Ovary (tissue), 10 donors: ENCODE measurements at places on chromosomes 16 and 17. TPM values are rescaled to one million over a fixed set of nuclear protein-coding genes. Genes with fewer than 3 reads are reported as not detected.

NPIPB9 gene
- total RNA-seq: 3.1 TPM

SLC16A13 gene
- total RNA-seq: 2.8 TPM

NPW gene
- total RNA-seq: not detected

SLFN14 gene
- total RNA-seq: not detected

KRT25 gene
- total RNA-seq: not detected

RNF43 gene
- 0.38 TPM for total RNA-seq

CASKIN1 gene
- 0.69 TPM for total RNA-seq

DNA sequence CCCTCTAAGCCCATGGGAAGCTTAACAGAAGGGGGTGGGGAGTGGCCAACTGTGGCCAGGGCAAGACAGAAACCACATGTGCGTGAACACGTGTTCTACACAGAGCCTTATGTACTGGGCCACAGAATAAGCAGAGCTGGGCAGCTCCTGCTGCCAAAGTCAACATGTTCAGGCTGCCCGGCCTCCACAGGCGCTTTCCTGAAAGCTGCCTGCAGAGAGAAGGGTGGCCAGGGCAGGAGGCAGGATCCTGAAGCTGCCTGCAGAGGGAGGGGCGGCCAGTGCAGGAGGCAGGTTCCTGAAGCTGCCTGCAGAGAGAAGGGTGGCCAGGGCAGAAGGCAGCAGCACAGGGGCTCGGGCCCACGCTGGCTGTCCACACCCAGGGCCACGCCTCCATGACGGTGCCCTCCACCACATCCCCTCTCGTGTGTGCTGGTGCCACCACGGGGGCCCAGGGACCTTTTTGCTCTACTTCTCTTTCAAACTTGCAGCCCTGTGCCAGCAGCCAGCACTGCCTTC lies 79.5 kb downstream of the ANKRD11 start:
- no peaks in the 10 kb centered on the region for H3K27me3 ChIP-seq

- H3K4me3 ChIP-seq: no peak overlapping the region
- no peaks in the 10 kb centered on the region for H3K36me3 ChIP-seq
- no peak overlapping the region for H3K27ac ChIP-seq
- H3K4me1 ChIP-seq: peaks cover 3% of the 10 kb centered on the region
Observed at GRCh38 chr17:83176623-83177583, 97.5 kb downstream of the METRNL start.

- H3K36me3 ChIP-seq: no peaks in the 10 kb centered on the region
- DNase-seq: peak; percentile 40
- peak overlapping the region; percentile 79 for H3K27ac ChIP-seq
- H3K4me3 ChIP-seq: peak overlapping the region; percentile 49
- no peaks in the 10 kb centered on the region for H3K27me3 ChIP-seq
- no peaks in the 10 kb centered on the region for H3K4me1 ChIP-seq
Observed at GRCh38 chr17:58632324-58633314, 59.2 kb downstream of the TEX14 start.

- peak overlapping the region; percentile 88 for H3K4me3 ChIP-seq
- no peak for DNase-seq
- no peaks in the 10 kb centered on the region for H3K36me3 ChIP-seq
- H3K4me1 ChIP-seq: peaks cover 7% of the 10 kb centered on the region
- peak overlapping the region; percentile 95 for H3K27ac ChIP-seq
Observed at GRCh38 chr17:32875923-32876416, 954 bp downstream of the MYO1D start.

DNA sequence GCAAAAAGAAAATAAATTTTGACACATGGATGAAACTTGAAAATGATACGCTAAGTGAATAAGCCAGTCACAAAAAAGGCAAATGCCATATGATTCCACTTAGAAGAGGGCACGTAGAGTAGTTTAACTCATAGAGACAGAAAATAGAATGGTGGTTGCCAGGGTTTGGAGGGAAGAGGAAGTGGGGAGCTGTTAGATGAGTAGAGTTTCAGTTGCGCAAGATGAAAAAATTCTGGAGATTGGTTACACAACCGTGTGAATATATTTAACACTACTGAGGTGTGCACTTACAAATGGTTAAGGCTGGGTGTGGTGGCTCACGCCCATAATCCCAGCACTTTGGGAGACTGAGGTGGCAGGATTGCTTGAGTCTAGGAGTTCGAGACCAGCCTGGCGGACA lies 93.4 kb upstream of the TMEM132E start:
- DNase-seq: no peak
- H3K4me1 ChIP-seq: no peaks in the 10 kb centered on the region
- H3K36me3 ChIP-seq: no peaks in the 10 kb centered on the region
- H3K27me3 ChIP-seq: no peaks in the 10 kb centered on the region
- H3K4me3 ChIP-seq: no peak overlapping the region

DNA sequence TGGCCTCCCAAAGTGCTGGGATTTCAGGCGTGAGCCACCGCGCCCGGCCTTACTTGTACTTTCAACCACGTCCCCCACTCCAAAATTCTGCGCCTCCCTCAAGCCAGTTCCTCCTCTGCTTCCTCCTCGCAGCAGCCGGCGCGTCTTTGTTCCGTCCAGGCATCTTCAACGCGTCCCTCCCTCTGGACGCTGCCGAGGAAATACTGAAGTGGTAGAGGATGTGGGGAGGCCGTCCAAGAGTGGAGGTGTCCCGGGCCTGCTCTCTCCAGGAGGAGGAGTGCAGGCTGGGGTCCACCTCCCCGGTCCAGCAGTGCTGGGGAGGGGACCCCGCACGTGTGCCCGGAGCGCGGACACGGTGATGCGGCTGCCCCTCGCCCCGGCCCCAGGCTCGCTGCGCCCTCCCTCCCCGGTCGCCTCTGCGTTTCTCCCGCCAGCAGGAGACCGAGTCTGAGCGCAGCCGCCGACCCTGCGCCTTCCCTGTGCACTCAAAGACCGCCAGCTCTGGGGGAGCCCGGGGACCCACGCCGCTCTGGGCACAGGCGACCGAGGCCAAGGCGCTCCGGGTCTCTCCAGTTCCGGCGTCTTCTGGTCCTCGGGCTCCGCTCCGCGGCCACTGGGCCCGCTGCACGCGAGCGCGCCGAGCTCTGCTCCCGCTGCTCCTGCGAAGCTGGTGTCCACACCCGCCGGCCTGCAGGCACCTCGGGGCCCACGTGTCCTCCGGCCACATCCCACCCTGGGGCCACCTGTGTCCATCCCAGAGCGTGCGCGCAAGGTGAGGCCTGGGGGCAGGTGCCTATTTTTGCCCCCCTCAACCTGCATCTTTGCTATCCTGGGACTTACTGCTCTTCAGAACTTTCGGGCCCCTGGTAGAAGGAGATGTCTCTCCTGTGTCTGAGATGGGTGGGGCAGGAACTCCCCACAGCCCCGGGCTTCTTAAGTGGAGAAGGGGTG lies 31.7 kb downstream of the OSBPL7 start:
- H3K4me3 ChIP-seq: peak overlapping the region; percentile 29
- no peak overlapping the region for H3K27ac ChIP-seq
- peak; percentile 66 for DNase-seq

DNA sequence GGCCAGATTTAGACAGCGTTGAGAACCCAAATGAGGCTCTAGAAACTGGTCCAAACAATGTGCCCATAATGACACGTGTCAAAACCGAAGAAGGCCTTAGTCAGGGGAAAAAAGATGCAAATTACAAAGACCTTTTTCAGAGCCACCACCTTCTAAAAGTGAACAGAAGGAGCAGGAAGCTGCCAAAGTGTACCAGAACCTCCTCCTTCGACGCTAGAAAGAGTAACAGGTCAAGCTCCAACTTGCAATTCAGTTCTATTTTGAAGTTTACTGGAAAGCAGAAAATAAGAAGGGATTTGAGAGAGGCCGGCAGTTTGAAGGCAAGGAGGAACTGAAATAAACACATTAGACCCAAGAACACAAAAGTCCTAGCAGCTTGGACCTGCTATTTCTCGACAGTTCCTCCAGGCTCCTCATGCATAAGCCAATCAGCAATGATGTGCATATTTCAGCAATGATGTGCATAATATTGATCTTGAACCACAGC lies 61.8 kb downstream of the XYLT1 start:
- H3K27me3 ChIP-seq: no peaks in the 10 kb centered on the region
- H3K27ac ChIP-seq: no peak overlapping the region
- no peaks in the 10 kb centered on the region for H3K36me3 ChIP-seq
- no peak for DNase-seq
- H3K4me1 ChIP-seq: peaks cover 7% of the 10 kb centered on the region
- H3K4me3 ChIP-seq: no peak overlapping the region

GRCh38 chr17:74260525-74260850 lies 13.5 kb upstream of the DNAI2 start:
- H3K27ac ChIP-seq: no peak overlapping the region
- no peaks in the 10 kb centered on the region for H3K36me3 ChIP-seq
- no peaks in the 10 kb centered on the region for H3K4me1 ChIP-seq

DNA sequence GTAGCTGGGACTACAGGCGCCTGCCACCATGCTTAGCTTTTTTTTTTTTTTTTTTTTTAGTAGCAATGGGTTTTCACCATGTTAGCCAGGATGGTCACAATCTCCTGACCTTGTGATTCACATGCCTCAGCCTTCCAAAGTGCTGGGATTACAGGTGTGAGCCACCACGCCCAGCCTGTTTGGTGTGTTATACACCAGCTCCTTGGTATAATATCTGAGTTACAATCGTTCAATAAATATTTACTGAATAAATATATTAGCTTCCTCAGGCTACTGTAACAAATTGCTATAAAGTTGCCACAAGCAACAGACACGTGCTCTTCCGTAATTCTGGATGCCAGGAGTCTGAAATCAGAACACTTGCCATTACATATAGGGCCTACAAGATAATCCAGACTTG lies 13.6 kb upstream of the FAM20A start:
- H3K36me3 ChIP-seq: no peaks in the 10 kb centered on the region
- no peaks in the 10 kb centered on the region for H3K27me3 ChIP-seq
- no peak overlapping the region for H3K27ac ChIP-seq
- no peaks in the 10 kb centered on the region for H3K4me1 ChIP-seq

DNA sequence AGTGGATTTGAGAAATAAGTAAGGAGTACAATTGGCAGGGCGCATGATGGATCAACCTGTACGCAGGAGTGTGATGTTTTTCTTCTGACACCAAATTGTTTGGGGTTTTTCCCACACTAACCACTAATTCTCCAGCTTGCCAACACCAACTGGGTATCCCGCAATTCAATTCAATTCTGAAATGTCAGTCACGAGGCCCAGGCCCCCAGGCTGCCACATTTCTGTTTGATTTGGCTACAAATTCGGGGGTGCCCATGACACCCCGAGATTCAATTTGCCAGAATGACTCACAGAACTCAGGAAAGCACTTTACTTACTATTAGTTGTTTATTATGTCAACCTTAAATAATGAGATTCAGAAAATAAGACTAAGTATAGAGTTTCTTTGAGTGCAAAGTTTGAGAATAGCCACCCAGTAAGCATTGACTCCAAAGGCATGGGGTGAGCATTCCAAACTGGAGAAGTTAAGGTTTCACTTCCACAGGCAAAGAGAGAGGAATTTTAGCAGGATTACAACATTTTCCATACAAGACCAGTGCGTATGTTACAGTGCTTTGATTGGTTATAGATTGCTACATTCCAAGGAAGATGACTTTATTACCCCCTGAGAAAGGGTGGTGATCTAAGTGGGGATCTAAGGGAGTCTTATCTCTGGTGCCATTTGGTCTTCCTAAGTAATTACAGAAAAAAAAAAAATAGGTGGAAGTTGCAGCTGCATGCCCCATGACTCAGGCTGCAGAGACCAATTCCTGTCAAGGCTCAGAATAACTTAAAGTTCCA lies 11.5 kb downstream of the SLC46A1 start:
- no peaks in the 10 kb centered on the region for H3K27me3 ChIP-seq
- no peak for DNase-seq
- no peak overlapping the region for H3K27ac ChIP-seq
- H3K36me3 ChIP-seq: no peaks in the 10 kb centered on the region
- H3K4me3 ChIP-seq: no peak overlapping the region

DNA sequence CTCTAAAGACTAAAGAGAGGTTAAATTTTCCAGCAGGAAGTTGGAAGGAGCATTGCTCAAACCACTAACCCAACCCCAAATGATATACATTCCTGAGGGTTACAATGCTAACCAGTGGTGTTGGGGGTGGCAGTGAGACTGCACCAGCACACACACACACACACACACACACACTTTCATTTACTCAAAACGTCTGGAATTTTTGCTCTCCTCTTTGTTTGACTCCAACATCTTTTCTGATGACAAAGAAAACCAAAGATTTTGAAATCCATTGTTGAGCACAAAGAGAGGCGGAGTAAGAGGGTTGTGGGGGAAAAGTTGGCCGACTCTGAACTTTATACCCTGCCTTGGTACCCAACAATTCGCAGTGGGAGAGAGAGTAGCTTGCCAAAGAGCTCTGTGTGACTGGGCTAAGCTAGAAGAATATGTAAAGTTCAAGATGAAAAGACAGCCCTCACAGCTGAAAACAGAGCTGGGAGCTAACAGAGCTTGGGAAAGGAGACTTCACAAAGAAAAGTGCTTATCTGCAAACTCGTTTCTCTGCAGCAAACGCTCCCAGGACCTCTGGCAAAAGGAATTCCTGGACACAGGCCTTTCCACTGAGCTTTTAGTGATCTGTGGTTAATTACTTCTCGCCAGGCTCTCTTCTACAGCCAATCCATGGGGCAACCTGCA lies 426.0 kb upstream of the CDH11 start:
- peaks cover 26% of the 10 kb centered on the region for H3K4me1 ChIP-seq
- no peaks in the 10 kb centered on the region for H3K36me3 ChIP-seq
- no peak overlapping the region for H3K27ac ChIP-seq

DNA sequence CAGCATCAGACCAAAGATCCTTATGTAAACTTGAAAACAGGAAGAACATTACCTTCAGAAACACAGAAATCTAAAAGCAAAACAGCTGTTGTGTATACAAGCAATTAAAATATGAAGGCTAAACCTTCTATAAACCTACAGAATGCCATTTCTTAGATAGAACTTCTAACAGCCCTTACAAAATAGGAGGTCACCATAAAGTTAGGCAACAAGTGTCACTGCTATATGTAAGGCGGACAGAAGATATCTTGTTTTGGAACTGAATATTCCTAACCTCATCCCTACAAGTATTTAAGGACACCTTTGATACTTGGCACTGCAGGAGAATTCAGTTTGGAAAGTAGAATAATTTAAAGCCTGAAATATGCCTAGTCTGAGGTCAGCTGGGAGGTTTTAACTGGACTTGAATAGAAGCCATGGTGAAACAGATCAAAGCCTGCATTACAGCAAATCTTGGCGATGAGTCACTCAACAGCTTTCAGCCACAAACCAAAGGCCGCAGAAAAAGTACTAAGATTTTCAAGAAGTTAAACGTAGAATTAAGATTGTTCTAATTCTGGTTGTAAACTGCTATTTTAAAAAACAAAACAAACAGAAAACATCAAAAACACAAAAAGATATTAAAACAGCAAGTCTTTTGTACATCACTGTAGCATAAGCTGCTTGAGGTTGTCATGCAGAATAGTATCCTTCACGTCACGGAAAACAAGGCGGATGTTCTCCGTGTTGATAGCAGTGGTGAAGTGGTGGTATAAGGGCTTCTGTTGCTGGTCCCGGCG lies 42.7 kb downstream of the GNA13 start:
- DNase-seq: no peak
- H3K4me1 ChIP-seq: peaks cover 12% of the 10 kb centered on the region
- no peaks in the 10 kb centered on the region for H3K27me3 ChIP-seq
- no peak overlapping the region for H3K27ac ChIP-seq

GRCh38 chr16:55435387-55435786 lies 43.6 kb upstream of the MMP2 start:
- no peaks in the 10 kb centered on the region for H3K27me3 ChIP-seq
- no peaks in the 10 kb centered on the region for H3K36me3 ChIP-seq
- H3K4me1 ChIP-seq: no peaks in the 10 kb centered on the region
